ENCODE measurements at places on chromosomes 4 and X.

- DNase-seq: no peak
Observed at GRCh38 chr4:145011636-145012035, 86.4 kb downstream of the ANAPC10 start.

DNA sequence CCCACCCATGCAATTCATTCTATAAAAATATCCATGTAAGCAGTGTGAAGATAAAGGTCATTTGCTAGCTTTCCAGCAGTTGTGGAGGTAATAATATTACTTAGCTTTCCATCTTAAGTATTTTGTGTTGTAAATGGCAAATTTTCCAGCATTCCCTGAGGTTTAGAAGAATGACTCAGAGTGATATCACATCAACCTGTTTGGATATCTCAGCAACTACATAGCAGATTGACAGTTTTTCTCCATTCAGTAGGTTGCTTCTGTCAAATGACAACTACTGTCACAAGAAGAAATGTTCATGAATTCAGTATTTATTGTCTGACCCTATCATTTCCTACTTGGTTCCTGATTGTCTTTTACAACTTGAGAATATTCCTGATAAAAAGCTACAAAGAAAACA is 434.9 kb upstream of the GALNTL6 start:
- no peak for DNase-seq

DNA sequence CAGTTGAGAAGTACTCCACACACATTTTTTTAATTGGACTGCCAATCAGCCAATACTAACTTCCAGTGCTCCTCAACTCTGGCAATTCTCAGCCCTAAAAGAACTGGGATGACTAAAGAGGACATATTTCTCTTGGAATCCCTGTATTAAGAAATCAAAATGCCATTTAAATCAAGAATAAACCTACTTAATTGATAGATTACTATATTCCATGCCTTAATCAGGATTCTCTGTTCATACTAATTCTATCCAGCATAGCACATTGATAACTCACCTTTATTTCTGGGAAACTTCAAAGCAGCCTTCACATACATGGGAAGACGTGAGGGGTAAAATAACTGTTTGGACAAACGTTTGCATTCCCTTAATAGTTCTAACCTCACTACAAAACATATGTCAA is 93.0 kb upstream of the DKK2 start:
- no peak for DNase-seq

- no peak for DNase-seq
Observed at GRCh38 chr4:85495621-85496020, 20.7 kb downstream of the ARHGAP24 start.

- DNase-seq: no peak
Observed at GRCh38 chr4:111761531-111761930, 383.7 kb upstream of the FAM241A start.

Measured in right lobe of liver (tissue), 6 donors.